ENCODE measurements at places on chromosomes 7 and 10.

GRCh38 chr10:3758491-3758970 is 26.5 kb downstream of the KLF6 start:
- DNase-seq = no peak

GRCh38 chr7:20172736-20173334 is 44.3 kb downstream of the MACC1 start:
- peak; percentile 43 for DNase-seq

DNA sequence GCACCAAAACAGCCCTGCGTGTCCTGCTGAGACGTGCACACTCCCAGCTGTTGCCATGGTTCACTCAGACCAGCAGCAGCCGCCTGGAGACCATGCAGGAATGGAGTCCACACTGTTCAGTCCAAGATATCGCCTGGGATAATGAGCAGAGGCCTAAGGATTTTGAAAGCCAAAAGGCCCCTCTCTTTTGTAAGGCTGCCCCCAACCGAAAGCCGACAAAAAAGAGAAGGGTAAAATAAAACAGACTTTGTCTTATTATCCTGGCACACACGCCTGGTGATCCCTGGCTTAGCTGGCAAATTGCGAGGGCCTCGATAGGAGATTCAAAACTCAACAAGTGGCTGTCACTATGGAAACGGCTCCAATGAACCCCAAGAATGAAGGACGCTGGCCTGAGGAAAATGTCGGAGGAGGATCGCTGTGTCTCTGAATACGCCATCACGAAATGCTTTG is 263.6 kb downstream of the SKIDA1 start:
- no peak for DNase-seq

GRCh38 chr7:76509931-76510877 is at the start of gene UPK3B:
TSS of gene UPK3B (plus strand) at chr7:76510552. CDS start at chr7:76510653, 101 bp downstream.
- no peak for DNase-seq

DNA sequence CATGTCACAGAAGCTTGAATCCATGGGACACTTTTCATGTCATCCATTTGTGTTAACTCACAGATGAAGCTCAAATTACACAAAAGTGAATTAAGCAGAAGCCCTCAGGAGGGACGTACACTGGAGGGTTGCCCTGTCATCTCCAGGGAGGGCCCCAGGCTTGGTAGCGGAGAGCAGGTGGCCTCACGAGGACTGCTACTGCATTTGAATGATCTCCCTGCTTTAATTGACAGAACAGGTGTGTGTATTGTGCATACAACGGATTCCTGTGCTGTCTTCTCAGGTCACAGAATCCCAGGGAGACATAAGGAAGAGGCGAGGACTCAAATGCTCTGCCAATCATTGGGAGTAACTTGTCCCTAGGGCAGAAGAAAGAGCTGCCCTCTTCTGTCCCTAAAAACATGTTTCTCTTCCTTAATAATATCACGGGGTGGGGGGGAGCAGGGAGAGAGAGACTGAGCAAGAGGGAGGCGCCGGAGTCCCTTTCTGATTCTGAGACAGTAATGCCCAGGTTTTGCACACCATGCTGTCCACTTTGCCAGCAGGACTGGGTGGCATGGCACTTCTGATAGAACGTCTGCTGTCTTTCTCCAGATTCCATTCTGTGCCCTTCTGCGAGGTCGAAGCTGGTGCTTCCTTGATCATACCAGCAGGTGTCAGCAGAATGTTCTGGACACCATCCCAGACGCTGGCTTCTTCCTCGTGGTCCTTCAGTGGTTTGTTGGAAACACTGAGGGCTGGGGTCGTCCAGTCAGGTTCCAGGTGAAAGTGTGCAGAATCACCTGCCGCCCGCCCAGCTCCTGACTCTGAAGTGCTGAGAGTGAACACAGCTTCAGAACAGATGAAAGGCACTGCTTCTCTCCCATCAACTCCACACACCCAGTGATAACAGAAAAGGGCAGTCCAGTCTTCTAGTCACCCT is 26.2 kb upstream of the RASGEF1A start:
- DNase-seq = peak; percentile 49

DNA sequence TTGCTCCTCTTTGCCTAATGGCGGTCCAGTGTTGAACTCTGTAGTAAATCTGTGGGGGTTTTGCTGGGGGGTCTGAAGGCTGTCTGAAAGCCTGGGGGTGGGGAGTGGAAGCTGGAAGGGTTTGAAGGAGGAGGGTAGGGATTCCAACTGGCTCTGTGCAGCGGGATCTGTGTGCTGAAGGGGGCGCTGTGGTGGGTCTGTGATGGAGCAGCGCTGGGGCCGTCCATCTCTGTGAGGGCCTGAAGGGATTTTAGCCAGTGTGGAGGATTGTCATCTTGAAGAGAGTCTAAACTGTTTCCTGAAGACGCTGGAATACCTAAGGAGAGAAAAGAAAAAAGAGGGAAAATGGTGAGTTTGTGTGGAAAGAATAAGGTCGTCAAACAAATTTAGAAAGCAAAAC is 129.2 kb downstream of the STRA8 start:
- DNase-seq = no peak

DNA sequence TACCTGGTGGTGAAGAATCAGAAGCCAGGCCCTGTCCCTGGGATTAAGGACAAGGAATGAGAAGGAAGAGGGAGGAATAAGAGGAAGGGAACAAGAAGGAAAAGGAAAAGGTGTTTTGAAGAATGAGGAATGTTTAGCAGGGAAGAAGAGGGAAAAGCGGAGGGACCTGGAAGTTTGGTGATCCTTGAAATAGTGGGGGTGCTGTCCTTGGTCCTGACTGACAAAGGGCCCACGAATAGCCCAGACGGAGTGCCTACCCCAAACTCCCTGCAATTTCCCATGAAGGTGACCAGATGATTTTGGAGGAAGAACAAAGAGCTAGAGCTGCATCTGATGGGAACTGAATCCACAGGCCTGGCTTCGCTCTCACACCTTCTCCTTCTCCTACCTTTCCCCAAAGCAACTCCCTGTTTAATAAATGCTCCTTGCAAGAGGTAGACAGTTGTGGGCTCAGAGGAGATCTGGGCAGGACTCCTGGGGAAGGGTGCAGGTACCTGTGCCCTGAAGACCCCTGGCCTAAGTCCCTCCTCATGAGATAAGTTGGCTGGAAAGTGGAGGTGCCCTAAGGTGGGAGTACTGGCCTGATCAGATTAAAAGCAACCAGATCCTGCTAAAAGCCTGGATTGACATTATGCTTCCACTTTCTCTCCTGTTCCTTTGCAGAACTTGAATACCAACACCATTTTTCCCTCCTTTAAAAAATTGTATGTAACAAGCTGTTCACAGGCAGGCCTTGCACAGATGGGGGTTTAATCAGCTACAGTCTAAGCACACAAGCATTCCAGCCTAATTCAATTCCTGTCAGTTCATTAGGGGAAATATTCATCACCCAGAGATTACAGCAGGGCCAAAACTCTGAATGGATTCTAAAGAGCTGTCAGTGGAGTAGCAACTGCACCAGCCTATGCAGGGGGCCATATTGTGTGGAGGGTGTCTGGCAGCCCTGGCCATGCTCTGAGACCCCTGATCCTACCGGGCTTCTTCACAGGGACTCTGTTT is 19.4 kb downstream of the KAZALD1 start:
- no peak for DNase-seq

DNA sequence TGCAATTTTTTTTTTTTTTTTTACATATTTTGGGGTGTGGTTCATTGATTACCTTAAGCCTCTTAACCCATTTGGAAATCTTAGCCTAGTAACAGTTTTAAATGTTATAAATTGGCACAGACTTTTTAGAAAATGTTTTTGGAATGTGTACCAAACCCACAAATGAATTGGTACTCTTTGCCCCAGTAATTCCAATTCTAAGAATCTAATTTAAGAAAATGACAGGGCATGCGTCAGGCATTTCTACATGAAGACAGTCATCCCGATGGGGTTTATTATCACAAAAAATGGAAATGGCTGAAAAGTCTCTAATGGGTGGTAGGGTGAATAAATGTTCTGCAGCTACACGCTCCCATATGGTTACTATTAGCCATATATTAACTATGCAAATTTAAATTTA is 54.9 kb downstream of the ITIH5 start:
- DNase-seq = no peak

GRCh38 chr7:4612939-4613841 is 68.9 kb upstream of the FOXK1 start:
- DNase-seq = peak; percentile 58

GRCh38 chr7:69811476-69812308 is 213.4 kb downstream of the AUTS2 start:
- DNase-seq = no peak

DNA sequence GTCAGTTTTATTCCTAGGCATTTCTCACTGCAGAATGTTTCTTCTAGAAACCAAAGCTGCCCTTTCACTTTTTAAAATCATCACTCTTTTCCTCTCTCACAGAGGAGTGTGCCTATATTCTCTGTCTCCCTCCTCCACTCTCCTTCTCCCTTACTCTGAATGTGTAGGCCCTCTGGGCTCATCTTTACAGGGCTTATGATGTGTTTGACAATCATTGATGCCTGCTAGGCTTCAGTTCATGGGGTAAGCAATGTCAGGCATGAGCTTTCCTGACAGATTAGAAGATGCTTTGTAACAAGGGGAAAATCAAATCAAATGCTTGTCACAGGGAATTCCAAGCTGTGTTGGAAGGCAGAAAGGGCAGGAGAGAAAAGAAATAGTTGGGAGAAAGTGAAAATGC is 742.9 kb downstream of the SORCS3 start:
- no peak for DNase-seq

DNA sequence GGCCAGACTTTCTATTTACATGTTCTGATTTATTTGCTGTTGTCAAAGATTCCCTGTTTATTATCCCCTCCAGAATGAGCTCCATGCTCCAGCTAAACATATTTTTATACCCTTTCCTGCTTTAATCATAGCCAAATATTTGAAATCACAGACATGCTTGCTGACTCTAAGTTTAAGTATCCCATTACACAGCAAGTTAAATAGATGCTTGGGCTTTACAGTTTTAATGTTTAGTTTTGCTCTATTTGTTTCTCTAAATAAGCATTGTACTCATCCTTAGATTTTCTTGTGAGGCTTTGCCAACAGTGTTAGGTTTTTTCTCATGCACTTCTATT is 196.8 kb downstream of the TAX1BP1 start:
- no peak for DNase-seq

DNA sequence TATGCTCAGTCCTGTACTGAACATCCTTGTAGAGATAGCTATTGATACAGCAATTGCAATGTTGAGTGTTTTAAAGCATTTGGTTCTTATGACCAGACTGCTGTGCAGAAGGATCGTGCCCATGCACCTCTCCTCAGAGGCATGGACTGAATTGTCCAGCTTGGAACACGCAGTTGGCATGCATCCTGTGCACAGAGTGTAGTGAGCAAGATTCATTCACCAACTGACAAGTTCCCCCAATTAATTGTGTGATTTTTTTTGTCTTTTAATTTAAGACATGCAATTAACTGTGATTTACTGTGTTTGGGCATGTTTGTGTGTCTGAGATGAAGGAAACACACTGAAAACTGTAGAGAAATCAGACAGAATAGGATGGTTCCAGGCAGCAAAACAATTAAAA is 323.7 kb downstream of the CDK14 start:
- DNase-seq = no peak

- DNase-seq = no peak
Observed at GRCh38 chr7:30613366-30614325, 19.0 kb downstream of the GARS1 start.

- DNase-seq = no peak
Observed at GRCh38 chr10:69007260-69007659, 18.7 kb downstream of the KIFBP start.

DNA sequence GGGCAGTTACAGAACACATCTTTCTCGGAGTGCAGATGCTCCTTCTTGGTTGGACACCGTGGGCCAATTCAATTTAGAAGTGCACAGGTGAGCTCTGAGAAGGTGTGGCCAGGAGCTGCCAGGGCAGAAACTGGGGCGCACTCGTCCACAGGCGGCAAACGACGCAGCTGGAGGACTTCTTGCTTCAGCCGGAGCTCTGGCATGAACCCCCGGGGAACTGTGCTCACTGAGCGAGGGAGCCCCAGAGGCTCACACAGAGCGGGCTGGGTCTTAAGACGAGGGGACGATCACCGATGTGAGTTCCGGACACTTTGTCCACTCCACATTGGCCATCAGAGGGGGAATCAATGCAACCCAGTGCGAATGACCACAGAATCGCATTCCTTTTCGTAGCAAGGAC is 140.4 kb downstream of the ZMYND11 start:
- DNase-seq = no peak

GRCh38 chr7:69429911-69430383 is 168.3 kb upstream of the AUTS2 start:
- no peak for DNase-seq

- DNase-seq = no peak
Observed at GRCh38 chr7:22146961-22147512, 201.3 kb upstream of the CDCA7L start.

GRCh38 chr10:9501944-9502343 is 1447.5 kb downstream of the GATA3 start:
- no peak for DNase-seq

DNA sequence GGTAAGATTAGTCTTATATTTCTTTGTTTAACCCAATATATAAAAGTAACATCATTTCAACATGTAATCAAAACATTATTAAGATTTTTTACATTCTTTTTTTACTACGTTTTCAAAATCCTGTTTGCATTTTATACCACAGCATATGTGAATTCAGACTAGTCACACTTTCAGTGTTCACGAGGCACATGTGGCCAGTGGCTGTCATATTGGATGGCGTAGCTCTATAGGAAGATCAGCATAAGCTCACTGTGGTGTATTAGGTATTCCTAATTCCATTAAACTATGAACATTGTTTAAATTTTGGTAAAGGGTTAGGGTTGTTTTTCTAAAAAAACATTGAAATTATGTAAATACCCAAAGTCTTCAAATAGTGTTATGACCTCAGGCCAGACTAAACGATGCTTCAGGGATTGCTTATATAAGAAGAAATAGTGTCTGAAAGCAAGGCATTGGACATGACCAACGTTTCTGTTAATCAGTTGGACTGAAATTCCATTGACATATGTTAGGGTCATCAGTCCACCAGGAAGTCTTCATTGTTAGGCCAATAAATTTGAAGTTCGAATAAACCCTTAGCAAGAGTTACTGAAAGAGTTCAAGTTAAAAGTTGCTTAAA is 97.0 kb downstream of the BICC1 start:
- no peak for DNase-seq

DNA sequence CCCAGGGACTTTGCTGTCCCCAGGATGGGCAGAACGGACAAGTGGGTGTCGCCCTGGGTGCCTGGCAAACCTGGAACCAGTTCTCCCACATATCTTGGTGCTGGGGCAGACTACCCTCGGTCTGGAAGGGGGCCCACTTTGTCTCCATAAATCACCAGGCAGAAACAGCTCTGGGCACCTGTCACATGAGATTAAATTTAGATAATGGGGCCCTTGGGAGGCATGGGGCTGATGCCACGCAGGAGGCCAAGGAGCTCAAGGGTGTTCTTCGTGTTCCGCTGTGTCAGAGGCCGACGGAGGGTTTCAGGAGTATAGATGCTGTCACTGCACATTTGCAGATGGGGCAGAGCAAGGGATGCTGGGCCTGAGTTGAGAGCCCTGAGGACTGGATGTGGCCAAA is 72.7 kb downstream of the TMEM130 start:
- no peak for DNase-seq

- DNase-seq = no peak
Observed at GRCh38 chr7:29123626-29124190, 22.6 kb downstream of the CPVL start.

GRCh38 chr7:18027628-18028027 is at the start of gene PRPS1L1:
TSS of gene PRPS1L1 (minus strand) at chr7:18027846.
- no peak for DNase-seq

GRCh38 chr10:110651044-110651958 is 7.2 kb downstream of the RBM20 start:
- DNase-seq = peak; percentile 19

GRCh38 chr7:1030444-1031070 is 13.8 kb upstream of the GPR146 start:
- no peak for DNase-seq

- peak; percentile 38 for DNase-seq
Observed at GRCh38 chr10:61942604-61943461, 41.3 kb downstream of the ARID5B start.

GRCh38 chr10:27447540-27447939 is 56.6 kb upstream of the RAB18 start:
- no peak for DNase-seq
